ENCODE measurements at places on chromosomes 12 and 14. TPM values are rescaled to one million over a fixed set of nuclear protein-coding genes. Genes with fewer than 3 reads are reported as not detected.

The RPGRIP1 gene
- not detected for total RNA-seq

DNA sequence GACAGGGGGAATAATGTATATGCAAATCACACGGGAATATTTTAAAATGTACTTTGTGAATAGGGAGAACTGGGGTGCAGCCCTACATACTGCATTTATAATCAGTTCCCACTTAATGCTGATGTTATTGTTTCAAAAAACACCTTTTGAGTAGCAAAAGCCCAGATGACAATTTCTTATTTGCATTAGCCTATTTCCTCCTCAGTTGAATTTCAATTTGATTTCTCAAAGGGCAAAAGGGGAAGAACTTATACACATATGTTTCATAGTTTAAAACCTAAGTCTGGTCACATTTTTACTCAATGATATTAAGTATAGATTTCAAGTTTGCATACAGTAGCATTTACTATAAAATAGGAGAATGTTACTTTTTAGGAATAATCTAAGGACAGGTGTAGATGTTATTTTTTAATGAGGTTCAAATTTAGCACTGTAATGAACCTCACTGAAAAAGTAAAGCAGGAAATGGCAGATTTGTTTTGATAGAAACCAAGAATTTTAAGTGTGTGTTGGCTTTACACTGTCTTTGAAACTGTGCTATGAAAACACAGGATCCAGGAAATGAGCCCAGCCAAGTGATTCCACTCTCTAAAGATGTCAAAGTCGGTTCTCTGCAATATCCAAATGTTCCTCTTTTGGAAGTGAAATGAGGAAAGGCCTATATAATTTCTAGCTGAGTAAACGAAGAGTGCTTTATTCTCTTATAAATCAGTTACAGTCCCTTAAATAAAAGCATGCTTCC lies 367.4 kb downstream of the BTG1 start:
- DNase-seq, result peak; percentile 61

- no peak for DNase-seq
These were observed 5.5 kb downstream of the NDRG2 start for GRCh38 chr14:21019366-21019765.

- DNase-seq, result peak; percentile 69
These were observed 1.5 kb downstream of the RILPL1 start for GRCh38 chr12:123532019-123532418.

DNA sequence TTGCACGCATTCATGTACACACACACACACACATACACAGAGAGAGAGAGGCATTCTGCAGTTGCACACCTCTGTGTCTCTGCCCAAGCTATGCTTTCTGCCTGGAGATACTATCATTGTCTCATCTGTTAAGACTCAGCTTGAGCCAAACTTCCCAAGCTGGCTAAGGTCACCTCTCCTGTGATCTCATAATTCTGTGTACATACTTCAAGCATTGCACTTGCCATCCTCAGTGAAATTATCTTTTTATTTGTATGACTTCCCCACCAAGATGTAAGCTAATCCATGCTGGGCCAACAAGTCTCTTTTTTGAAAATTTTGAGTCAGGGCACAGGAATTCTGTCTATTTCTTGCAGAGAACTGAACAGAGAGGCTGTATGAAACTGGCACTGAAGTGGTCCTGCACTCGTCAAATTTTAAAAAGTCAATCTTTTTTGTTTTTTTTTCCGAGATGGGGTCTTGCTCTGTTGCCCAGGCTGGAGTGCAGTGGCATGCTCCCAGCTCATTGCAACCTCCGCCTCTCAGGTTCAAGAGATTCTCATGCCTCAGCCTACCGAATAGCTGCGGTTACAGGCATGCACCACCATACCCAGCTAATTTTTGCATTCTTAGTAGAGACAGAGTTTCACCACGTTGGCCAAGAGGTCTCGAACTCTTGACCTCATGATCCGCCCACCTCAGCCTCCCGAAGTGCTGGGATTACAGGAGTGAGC lies 44.3 kb downstream of the TMTC1 start:
- no peak for DNase-seq

- DNase-seq, result no peak
These were observed 110.6 kb downstream of the ADCK1 start for GRCh38 chr14:77910506-77910905.

The MLH3 gene
- 27.7 TPM for total RNA-seq

GRCh38 chr14:53168786-53169185 lies 15.7 kb upstream of the DDHD1 start:
- no peak for DNase-seq

The TMEM30B gene
- total RNA-seq, result 0.47 TPM

The TULP3 gene
- 7.6 TPM for total RNA-seq

The ACOT4 gene
- 1.3 TPM for total RNA-seq

DNA sequence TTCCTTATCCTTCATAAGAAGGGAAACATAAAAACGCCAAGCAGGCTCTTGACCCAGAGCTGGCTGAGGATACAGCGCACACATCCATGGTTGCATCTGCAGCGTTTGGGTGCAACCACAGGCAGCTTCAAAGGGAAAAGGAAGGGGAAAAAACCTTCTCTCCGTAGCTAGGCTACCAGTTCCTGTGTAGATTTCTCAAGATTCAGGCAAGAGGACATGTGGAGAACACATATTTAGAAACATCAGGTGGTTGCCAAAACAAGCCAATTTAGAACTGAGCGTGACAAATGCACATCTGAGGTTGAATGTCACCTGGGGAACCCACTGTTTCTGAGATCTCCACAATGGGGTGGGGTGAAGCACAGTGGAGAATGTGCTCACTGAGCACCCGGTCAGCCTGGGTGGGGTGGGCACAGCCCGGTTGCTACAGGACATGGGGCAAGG lies 78.3 kb upstream of the BDKRB2 start:
- DNase-seq, result peak; percentile 84

- no peak for DNase-seq
These were observed 234.4 kb upstream of the PRKD1 start for GRCh38 chr14:30162066-30162465.

Data from activated CD4-positive, alpha-beta T cell treated with anti-CD3 and anti-CD28 coated beads, Interleukin-2, amount 10 ng/mL, durations not matched to agents 24 days and 14 days (primary cell).